Activated CD4-positive, alpha-beta T cell treated with anti-CD3 and anti-CD28 coated beads, Interleukin-2, amount 50 U/mL, for 4 hours (primary cell): ENCODE measurements at places on chromosomes 11 and 22.
A peak's percentile ranks its signal among the peaks of the same experiment; 100 is the strongest.

GRCh38 chr11:31326470-31327148 lies 42.9 kb downstream of the DCDC1 start:
- no peak for DNase-seq

DNA sequence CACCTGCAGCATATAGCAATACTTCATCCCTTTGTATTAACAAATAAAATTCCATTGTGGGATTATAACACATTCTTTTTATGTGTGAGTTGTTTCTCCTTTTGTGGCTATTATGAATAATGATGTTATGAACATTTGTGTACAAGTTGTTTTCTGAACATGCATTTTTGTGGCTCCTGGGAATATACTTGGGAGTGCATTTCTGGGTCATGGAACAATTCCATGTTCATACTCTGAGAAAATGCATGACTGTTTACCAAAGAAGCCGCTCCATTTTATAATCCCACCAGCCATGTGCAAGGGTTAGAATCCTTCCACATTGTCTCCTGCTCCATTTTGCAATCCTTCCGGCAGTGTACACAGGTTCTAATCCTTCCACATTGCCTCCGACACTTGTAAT lies 713.8 kb downstream of the TBC1D22A start:
- DNase-seq, result no peak

GRCh38 chr11:23211221-23211620 lies 350.9 kb upstream of the CCDC179 start:
- no peak for DNase-seq

- no peak for DNase-seq
Observed at GRCh38 chr11:60124802-60125432, 36.5 kb downstream of the MS4A2 start.

DNA sequence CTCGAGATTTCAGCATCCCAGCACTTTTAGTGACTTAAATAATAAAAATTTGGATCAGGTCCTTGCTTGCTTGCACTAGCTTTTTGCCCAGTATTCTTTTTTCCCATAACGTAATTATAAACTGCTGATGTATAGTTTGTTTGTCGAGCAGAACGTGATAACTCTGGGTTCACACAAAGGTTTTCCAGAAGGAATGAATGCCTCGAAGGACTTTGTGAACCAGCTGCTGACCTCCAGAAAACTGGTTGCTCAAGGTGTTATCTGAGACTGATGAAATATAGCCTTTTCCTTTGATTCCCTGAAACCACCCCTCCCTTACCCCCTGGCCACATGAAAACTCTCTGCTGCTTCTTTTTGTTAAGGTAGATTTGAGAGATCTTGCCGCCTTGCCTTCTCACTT lies 229.1 kb upstream of the CARD18 start:
- DNase-seq, result no peak

GRCh38 chr11:10484461-10485180 lies 29.6 kb downstream of the AMPD3 start:
- no peak for DNase-seq

- DNase-seq, result no peak
Observed at GRCh38 chr11:35192347-35192746, 53.4 kb downstream of the CD44 start.

GRCh38 chr11:83025267-83025704 lies 46.4 kb downstream of the RAB30 start:
- no peak for DNase-seq

- no peak for DNase-seq
Observed at GRCh38 chr22:41123151-41123550, 30.8 kb downstream of the EP300 start.

- DNase-seq, result peak; percentile 93
Observed at GRCh38 chr22:17628406-17629172, at the start of gene ATP6V1E1. Gene ATP6V1E1 (minus strand): TSS chr22:17628749. CDS start chr22:17628635, 114 bp downstream.

DNA sequence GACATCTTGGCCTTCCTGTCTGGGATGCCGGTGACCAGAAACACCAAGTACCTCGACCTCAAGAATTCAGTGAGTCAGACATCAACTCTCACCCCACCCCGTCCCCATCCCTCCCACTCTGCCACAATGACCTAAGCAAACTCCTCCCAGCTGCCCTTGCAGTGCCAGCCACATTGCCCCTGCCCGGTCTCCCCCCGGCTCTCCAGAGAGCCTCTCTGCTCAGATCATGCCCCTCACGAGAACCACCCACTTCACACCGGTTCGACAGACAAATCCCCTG lies 23.6 kb upstream of the MYRF start:
- DNase-seq, result no peak

DNA sequence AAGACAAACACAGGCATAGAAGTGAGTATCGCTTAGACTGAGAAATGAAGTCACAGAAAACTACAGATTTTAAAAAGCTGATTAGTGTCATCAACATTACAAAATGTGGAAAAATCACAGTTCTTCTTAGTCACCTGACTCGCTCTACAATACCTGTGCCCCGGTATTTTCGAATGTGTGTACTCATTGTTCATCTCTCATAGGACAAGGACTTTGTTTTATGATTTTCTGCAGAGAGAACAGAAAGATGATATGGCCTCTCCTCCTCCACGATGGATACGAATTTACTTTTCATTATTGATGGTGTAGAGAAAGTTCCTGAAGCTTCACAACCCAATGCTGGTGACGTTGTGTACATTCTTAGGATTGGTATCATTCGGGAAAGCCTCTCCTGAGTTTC lies 29.4 kb upstream of the GAL start:
- DNase-seq, result no peak

- DNase-seq, result no peak
Observed at GRCh38 chr22:30045901-30046715, 34.2 kb upstream of the HORMAD2 start.

- no peak for DNase-seq
Observed at GRCh38 chr11:2924381-2924780, 4.8 kb downstream of the PHLDA2 start.

GRCh38 chr11:117837070-117837776 lies 12.7 kb upstream of the FXYD2 start:
- DNase-seq, result no peak

DNA sequence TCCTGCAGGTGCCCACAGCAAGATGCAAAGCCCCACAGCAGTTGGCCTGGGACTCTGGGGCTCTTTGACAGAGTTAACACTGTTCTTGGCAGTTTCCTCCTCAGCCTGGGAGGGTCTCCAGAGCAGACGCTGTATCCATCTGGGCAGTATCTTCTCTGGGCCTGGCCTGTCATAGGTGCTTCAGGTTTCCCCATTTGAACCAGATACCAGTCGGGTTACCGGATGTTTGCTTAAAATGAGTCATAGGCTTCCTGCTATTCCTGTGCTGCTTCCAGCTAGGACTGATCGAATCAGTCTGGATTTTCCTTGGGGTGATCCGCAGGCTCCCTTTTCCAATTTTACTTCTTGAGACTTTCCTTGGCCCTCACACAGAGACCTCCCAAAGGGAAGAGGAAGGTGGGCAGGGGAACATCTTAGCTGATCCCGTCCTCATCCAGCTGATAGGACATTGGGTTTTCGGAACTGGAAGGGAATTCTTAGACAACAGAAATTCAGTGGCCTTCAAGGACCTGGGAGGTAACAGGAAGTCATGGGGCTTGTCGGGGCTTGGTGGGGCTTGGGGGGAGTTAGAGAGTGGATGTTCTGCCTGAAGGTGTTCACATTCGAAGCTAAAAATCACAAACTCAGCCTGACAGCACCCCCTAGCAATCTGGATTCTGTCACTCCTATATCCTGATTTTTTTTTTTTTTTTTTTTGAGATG lies 2.4 kb upstream of the RANGAP1 start:
- DNase-seq, result no peak

DNA sequence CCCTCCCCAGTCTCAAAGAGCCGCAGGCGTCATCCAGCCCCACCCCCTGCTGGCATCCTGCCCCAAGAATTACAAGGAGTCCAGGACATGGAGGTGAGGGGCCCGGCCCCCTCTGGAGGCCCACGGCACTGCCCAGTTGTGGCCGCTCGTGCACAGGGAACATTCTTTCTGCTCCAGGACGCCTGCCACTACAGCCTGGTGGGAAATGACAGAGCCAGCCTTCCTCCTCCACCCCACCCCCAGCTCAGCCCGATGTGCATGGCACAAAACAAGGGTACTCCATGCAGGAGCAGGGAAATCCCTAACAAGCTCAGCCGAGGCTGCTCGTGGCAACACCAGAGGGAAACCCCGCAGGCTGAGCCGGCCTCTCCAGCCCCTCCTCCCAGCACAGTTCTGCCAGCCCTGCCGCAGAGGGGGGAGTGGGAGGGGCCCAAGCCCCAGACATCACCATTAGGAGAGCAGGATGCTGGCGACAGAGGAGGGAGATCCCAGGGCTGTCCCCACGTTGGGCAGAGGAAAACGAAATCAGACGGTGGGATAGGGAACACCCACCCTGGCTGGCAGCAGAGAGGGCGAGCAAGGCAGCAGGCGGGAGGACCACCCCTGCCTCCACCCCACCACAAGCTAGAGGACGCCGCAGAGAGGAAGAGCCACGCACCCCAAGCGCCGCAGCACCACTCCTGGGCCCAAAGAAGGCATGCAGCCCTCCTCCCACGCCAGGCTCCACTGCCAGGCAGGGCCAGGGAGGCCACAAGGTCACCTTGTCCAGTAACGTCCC lies 10.0 kb downstream of the IGSF9B start:
- no peak for DNase-seq

GRCh38 chr22:39725351-39726035 lies 154.9 kb downstream of the CACNA1I start:
- no peak for DNase-seq

GRCh38 chr11:99632969-99633368 lies 612.2 kb downstream of the CNTN5 start:
- no peak for DNase-seq

DNA sequence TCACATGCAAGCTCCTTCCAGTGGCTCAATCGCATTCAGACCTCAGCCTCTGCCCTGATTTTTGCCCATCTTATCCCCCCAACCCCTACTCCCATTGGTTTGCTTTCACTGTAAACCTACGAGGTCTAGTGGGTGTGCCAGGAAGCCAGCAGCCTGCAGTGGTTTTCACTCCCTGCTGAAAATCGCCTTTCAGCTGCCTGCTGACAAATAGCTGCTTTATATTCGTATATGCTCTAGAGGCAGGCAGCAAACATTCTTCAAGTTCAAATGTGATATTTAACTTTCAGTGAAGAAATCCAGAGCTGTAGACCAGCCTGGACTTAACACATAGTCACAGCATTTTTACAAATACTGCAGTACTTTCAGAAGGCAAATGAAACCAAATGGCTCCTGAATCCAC lies 92.8 kb upstream of the APOA1 start:
- DNase-seq, result peak; percentile 4

DNA sequence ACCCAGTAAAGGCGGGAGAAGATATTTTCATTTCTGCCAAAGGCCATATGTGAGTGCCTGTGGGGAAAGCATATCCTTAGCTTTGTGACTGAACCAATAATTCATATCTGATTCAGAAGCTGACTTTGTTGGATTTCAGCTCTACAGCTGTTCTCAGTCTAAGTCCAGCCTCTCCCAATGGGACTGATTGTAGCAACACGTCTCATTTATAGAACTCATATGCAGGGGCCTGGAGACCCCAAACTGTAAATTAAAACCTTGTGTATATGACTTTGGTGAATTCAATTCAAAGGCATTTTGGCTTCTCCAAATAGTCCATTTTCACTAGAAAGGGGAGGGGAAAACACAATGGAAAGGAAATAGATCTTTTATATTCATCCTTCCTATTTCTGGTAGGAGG lies 250.4 kb upstream of the SORL1-AS1 start:
- DNase-seq, result no peak

DNA sequence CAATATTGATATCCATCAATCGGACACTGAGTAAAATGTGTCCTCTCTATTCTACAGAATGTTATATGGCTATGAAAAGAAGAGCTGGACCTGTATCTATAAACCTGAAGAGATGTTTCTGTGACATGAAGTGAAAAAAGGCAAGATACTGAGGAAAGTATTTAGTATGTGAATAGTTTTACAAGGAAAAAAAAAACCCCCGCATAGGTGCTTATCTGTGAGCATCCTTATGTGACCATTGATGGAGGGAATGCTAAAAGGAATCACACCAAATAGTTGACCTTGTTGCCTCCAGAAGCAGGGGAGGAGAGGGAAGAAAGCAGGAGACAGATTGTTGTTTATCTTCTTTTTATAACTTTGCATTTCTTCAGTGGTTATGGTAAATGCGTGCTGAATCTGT lies 661 bp upstream of the PRG2 start:
- no peak for DNase-seq

GRCh38 chr22:28112548-28113043 lies 193.5 kb upstream of the PITPNB start:
- DNase-seq, result no peak

- no peak for DNase-seq
Observed at GRCh38 chr11:126716456-126717083, 284.0 kb downstream of the KIRREL3 start.

- DNase-seq, result peak; percentile 23
Observed at GRCh38 chr11:16986434-16987204, 27.6 kb downstream of the PLEKHA7 start.

DNA sequence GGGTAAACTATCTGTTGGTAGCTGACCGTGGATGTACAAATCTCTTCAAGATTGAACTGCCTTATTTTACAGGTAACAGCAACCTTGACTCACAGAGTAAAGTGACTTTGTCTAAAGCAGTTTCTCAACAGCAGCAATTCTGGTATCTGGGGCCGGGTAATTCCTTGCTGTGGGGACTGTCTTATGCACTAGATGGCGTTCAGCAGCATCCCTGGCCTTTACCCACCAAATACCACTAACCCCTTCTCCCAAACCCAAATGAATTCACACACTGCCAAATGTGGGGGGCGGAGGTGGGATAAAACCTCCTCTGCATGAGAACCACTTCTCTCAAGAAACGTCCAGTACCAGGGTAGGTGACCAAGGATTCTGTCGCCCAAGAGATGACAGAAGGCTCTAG lies 1.7 kb upstream of the INCENP start:
- DNase-seq, result no peak

- DNase-seq, result no peak
Observed at GRCh38 chr11:128204898-128205297, 382.5 kb downstream of the ETS1 start.

- peak; percentile 19 for DNase-seq
Observed at GRCh38 chr11:132718711-132719671, 813.3 kb downstream of the OPCML start.

DNA sequence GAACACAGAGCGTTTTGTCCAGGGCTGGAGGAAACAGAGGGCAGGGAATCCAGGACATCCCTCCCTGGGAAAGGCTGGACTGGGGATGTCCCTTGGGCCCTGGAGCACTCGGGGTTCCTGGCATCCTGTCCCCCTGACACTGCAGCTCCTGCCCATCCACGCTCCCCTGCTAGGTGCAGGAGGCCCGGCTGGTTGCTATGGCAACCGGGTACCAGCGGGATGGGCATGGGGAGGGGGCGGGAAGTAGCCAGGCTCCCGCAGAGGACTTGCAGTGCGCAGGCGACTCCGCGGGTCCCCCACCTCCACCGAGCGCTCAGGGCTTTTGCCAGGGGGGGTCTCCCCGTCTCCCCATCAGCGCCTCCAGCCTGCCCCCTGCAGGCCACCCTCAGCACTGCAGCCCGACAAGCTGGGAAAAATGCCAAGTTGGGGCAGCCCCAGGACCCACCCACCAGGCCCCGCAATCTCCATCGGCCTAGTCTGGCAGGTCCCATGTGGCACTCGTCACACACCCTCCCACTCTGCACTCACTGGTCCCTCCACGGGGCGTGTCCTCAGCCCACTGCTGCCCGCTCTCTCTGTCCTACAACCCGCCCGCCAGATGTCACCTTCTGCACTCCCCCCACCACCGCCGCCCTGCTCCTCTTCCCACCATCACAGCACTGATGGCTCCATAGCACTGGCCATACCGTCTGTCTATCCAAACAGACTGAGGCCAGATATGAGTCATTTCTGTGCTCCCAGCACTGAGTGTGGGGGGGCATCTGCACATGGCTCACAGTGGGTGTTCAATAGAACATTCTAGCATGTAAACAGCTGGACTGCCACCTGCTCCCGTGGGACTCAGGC lies 31.5 kb downstream of the KIAA0930 start:
- peak; percentile 23 for DNase-seq
